ENCODE measurements at places on chromosomes 5 and 9. TPM values are rescaled to one million over a fixed set of nuclear protein-coding genes. Genes with fewer than 3 reads are reported as not detected.

DNA sequence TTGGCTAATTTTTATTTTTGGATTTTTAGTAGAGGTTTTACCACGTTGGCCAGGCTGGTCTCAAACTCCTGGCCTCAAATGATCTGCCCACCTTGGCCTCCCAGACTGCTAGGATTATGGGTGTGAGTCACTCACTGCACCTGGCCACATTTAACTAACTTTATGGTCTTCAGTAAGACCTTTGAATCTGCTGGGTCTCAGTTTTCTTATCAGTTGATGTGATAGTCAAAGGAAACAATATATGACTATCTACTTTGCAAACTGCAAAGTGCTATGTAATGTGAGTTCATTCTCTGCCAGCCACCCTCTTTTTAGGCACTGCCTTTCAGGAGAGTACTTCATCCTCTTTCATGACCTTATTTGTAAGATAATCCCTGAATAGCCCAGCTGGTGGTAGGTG, 474.7 kb downstream of the PDE4D start:
- no peaks in the 10 kb centered on the region for H3K36me3 ChIP-seq
- peak overlapping the region; percentile 18 for H3K27ac ChIP-seq
- no peaks in the 10 kb centered on the region for H3K27me3 ChIP-seq
- no peak overlapping the region for H3K4me3 ChIP-seq
- peak; percentile 84 for DNase-seq
- H3K4me1 ChIP-seq: peaks cover 25% of the 10 kb centered on the region

- H3K27ac ChIP-seq: no peak overlapping the region
- H3K27me3 ChIP-seq: peaks cover 3% of the 10 kb centered on the region
- no peak overlapping the region for H3K4me3 ChIP-seq
- H3K4me1 ChIP-seq: no peaks in the 10 kb centered on the region
- DNase-seq: no peak
Observed at GRCh38 chr9:88783711-88784083, 207.6 kb upstream of the S1PR3 start.

DNA sequence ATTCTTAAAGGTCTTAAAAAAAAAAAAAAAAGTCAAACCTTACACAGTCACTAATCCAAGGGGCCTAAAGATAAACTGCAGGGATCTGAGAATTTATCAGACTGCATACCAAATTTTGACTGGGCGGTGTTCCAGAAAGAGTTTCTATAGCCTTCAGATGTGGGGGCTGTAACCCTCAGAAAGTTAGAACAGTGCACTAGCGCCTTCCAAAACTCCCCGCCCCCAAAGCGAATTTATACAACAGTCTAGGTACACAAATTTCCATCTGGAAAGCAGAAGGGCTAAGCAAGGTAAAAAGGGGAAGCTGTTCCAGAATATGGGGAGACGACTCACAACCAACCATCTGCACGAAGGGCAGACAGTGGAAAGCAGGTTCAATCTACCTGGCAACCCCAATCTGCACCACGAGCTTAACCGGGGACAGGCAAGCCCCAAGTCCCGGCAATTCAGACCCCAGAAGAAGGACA, 813 bp downstream of the ERMP1 start:
- H3K4me1 ChIP-seq: peaks cover 14% of the 10 kb centered on the region
- H3K36me3 ChIP-seq: no peaks in the 10 kb centered on the region
- H3K4me3 ChIP-seq: peak overlapping the region; percentile 71
- H3K27me3 ChIP-seq: no peaks in the 10 kb centered on the region
- no peak for DNase-seq
- H3K27ac ChIP-seq: no peak overlapping the region

DNA sequence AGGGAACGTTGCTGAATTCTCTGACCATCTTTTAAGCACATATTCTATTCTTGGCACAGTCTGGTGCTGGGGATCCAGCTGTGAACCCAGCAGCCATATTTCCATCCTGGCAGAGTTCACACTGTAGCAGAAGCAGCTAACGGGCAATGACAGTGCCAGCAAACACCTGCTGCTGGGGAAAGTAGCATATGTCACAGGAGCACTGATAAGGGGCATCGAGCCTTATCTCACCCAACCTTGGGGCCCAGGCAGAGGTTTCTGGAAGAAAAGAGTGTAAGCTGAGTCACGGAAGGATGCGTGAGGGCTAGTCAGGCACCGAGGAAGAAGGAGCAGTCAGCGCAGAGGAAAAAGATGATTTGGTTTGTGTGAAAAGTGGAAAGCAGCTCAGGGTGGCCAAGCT, 1.1 kb downstream of the NDOR1 start:
- H3K36me3 ChIP-seq: peaks cover 6% of the 10 kb centered on the region
- peaks cover 21% of the 10 kb centered on the region for H3K4me1 ChIP-seq
- H3K27me3 ChIP-seq: no peaks in the 10 kb centered on the region

DNA sequence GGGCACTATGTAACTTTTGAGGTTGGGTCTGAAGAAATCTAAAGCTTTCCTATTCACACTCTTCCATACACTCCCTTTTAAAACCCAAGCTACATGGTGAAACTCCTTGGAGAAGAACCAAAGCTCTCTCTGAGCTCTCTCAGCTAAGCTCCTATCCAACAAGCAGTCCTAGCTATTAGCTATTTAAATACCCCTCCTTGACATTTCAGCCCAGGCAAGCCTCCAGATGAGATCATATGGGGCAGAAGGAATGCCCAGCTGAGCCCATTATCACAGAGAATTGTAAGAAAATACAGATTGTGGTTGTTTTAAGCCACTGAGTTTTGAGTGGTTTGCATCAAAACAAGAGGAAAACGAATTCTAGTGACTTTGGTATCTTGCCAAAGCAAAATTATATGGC, 15.2 kb downstream of the HSPB3 start:
- H3K4me3 ChIP-seq: no peak overlapping the region
- H3K36me3 ChIP-seq: no peaks in the 10 kb centered on the region
- H3K27ac ChIP-seq: no peak overlapping the region
- no peaks in the 10 kb centered on the region for H3K4me1 ChIP-seq
- no peak for DNase-seq

DNA sequence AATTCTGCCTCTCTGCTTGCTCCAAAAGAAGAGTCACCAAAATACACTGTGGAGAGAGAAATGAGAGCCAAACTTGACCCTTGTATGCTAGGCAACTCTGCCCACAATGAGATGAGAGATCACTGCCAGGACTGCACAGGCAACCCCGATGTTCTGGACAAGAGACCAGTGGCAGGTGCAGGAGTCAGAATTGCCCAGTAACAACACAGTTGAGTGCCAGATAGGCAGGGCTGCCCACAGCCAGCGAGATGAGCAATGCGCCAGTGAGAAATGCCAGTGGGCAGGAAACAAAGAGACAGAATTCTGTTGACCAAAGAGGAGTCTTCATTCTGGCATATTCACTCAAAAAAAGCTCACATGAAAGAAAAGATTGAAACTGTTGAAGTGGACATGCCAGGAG, 570.7 kb downstream of the CAAP1 start:
- no peaks in the 10 kb centered on the region for H3K27me3 ChIP-seq
- H3K36me3 ChIP-seq: no peaks in the 10 kb centered on the region
- no peak overlapping the region for H3K4me3 ChIP-seq
- H3K4me1 ChIP-seq: no peaks in the 10 kb centered on the region

DNA sequence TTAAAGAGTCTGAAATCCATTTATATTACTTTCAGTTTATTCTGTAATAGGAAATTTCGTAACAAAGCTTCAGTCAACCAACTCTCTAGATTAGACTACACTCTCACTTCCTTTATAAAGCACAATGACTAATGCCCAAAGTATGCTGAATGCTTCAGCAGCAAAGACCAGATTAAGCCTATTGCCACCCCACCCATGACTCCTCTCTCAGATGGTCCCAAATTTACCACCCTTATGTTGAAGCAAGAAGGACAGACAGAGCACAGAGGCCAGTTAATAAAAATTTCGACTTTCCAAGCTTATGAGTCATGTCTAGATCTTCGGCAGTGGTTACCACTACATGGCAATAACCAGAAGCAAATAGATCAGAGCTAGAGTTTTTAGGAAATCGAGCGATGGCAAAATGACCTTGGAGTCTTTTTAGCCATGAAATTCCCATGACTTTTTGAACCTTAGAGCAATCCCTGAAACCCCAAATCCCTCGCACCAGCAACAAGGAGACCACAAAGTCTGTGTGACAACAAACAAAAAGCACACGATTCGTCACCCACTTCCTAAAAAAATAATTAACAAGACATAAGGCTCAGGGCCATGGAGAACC, 287.8 kb upstream of the RASA1 start:
- no peak overlapping the region for H3K27ac ChIP-seq
- H3K36me3 ChIP-seq: no peaks in the 10 kb centered on the region
- no peak overlapping the region for H3K4me3 ChIP-seq
- no peaks in the 10 kb centered on the region for H3K27me3 ChIP-seq
- no peak for DNase-seq

- peak overlapping the region; percentile 13 for H3K27ac ChIP-seq
- H3K4me1 ChIP-seq: peaks cover 22% of the 10 kb centered on the region
- H3K4me3 ChIP-seq: peak overlapping the region; percentile 49
- H3K36me3 ChIP-seq: no peaks in the 10 kb centered on the region
- H3K27me3 ChIP-seq: peaks cover 6% of the 10 kb centered on the region
Observed at GRCh38 chr5:177362610-177363507, 5.1 kb downstream of the RGS14 start.

DNA sequence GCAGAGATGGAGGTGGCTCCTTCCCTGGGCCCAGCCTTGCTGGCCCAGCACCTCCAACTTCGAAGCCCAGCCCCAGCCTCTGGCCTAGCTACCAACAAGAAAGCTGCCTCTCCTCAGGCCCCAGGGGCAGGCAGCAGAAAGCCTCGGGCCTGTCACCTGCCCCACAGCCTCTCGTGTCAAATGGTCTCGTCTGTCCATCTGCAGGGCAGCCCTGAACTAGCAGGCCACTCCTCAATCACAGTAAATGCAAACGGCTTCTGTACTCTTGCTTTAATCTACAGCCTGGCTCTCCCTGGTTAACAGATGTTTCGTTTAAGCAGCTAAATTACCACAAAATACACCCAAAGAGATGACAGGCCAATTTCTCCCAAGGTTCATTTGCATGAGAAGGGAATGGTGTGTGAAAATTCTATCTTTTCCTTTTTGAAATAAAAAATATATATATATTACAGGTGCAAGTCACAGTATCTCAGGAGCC, 21.5 kb downstream of the VAV2 start:
- H3K36me3 ChIP-seq: no peaks in the 10 kb centered on the region
- no peaks in the 10 kb centered on the region for H3K27me3 ChIP-seq
- peak overlapping the region; percentile 76 for H3K27ac ChIP-seq
- DNase-seq: no peak
- H3K4me1 ChIP-seq: peaks cover 53% of the 10 kb centered on the region

DNA sequence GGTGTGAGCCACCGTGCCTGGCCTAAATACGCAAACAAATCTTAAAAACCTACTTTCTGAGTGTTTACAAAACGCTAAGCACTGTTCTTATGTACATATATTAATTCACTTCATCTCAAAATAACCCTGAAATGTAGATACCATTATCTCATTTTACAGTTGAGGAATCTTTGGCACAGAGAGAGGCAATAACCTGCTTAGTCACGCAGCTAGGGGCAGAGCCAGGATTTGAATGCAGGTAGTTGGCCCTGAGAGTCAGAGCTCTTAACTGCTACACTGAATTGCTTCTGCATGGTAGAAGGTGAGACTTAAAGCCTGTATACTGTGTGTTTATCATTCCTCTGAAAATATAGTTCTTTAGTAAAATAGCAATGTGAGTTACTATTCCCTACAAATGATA, 21.9 kb downstream of the ARHGEF37 start:
- peak; percentile 48 for DNase-seq
- H3K4me1 ChIP-seq: peaks cover 27% of the 10 kb centered on the region
- H3K4me3 ChIP-seq: no peak overlapping the region
- peaks cover 5% of the 10 kb centered on the region for H3K36me3 ChIP-seq
- H3K27me3 ChIP-seq: no peaks in the 10 kb centered on the region

DNA sequence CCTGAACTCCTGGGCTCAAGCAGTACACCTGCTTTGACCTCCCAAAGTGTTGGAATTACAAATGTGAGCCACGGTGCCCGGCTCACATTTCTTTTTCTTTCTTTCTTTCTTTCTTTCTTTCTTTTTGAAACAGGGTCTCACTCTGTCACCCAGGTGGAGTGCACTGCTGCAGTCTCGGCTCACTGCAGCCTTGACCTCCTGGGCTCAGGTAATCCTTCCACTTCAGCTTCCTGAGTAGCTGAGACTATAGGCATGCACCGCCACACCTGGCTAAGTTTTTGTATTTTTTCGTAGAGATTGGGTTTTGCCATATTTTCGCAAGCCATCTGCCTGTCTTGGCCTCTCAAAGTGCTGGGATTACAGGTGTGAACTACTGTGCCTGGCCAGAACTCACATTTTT, 183.7 kb downstream of the CCDC171 start:
- H3K27ac ChIP-seq: no peak overlapping the region
- H3K4me3 ChIP-seq: no peak overlapping the region
- H3K4me1 ChIP-seq: no peaks in the 10 kb centered on the region
- no peak for DNase-seq
- H3K36me3 ChIP-seq: no peaks in the 10 kb centered on the region

GRCh38 chr9:134069480-134070399, 1.9 kb upstream of the BRD3 start:
- DNase-seq: no peak
- peaks cover 14% of the 10 kb centered on the region for H3K4me1 ChIP-seq
- no peaks in the 10 kb centered on the region for H3K36me3 ChIP-seq
- H3K4me3 ChIP-seq: no peak overlapping the region
- peaks cover 22% of the 10 kb centered on the region for H3K27me3 ChIP-seq
- H3K27ac ChIP-seq: no peak overlapping the region

GRCh38 chr5:116600876-116601275, 26.3 kb upstream of the SEMA6A start:
- H3K27me3 ChIP-seq: no peaks in the 10 kb centered on the region
- no peak overlapping the region for H3K27ac ChIP-seq
- DNase-seq: no peak
- H3K36me3 ChIP-seq: no peaks in the 10 kb centered on the region
- H3K4me3 ChIP-seq: no peak overlapping the region
- H3K4me1 ChIP-seq: no peaks in the 10 kb centered on the region

DNA sequence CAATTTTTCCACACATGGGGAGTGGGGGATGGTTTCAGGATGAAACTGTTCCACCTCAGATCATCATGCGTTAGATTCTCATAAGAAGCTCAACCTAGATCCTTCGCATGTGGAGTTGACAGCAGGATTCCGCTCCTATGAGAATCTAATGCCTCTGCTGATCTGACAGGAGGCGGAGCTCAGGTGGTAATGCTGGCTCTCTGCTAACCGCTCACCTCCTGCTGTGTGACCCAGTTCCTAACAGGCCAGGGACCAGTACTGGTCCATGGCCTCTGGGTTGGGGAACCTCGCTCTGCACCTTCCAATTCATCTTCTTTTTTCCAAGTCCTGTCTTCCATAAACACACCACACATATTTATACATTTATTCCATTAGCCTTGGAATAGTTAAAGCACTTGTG, 33.0 kb downstream of the POU5F2 start:
- no peak overlapping the region for H3K27ac ChIP-seq
- no peak overlapping the region for H3K4me3 ChIP-seq
- H3K4me1 ChIP-seq: no peaks in the 10 kb centered on the region
- no peak for DNase-seq

Gene PCDHGA1
- 0.30 TPM for polyA plus RNA-seq

Gene POU5F2
- 0.03 TPM for polyA plus RNA-seq

Gene PCDHA8
- 0.43 TPM for polyA plus RNA-seq

Gene TSPAN17
- 25.7 TPM for polyA plus RNA-seq

Gene RANBP6
- polyA plus RNA-seq: 21.2 TPM

Gene SPAAR
- polyA plus RNA-seq: 0.84 TPM

Gene NFIL3
- 51.9 TPM for polyA plus RNA-seq

Gene PCDHGA2
- 1.3 TPM for polyA plus RNA-seq

Gene ENHO
- polyA plus RNA-seq: 10.6 TPM

Gene SOHLH1
- polyA plus RNA-seq: not detected
